Fibroblast of skin of left biceps (primary cell): ENCODE measurements at places on chromosomes 11 and 22.

- no peak for DNase-seq
Observed at GRCh38 chr22:37511395-37512104, 7.7 kb downstream of the CARD10 start.

DNA sequence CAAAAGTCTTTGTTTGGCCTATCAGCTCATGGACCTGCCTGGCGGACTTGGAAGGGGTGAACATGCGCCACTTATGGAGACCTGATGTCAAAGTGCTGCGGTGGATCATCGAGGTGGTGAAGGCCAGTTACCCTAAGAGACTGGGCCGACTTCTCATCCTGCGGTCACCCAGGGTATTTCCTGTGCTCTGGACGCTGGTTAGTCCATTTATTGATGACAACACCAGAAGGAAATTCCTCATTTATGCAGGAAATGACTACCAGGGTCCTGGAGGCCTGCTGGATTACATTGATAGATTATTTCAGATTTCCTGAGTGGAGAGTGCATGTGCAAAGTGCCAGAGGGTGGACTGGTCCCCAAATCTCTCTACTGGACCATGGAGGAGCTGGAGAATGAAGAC, 17.9 kb downstream of the ALKBH3 start:
- DNase-seq = no peak

DNA sequence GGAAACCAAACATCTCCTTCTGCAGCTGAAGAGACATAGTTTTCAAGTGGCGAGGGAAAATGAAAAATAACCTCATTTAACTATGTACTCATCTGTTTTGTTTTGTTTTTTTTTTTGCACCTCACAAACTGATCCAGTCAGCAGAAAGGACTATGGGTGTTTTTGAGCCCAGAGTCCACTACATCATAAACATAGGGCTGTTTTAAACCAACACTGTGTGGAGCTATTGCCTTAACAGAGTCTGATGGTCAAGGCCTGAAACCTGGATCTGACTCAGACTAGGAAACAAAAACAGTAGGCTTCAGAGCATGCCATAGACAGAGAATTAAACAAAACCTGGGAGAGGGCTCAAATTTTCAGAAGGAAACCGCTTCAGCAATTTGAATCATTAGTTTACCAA, 99.3 kb upstream of the FSHB start:
- no peak for DNase-seq

DNA sequence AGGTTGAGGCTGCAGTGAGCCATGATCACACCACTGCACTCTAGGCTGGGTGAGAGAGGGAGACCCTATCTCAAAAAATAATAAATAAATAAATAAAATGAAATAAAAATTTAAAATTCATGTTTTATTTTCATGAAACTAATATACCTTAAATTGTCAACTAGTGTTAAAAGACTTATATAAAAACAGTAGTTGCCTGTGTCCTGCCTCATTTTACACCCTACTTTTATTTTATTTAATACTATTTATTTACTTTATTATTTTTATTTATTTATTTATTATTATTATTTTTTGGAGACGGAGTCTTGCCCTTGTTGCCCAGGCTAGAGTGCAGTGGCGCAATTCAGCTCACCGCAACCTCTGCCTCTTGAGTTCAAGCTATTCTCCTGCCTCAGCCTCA, 4.8 kb upstream of the WDR74 start:
- DNase-seq = no peak

DNA sequence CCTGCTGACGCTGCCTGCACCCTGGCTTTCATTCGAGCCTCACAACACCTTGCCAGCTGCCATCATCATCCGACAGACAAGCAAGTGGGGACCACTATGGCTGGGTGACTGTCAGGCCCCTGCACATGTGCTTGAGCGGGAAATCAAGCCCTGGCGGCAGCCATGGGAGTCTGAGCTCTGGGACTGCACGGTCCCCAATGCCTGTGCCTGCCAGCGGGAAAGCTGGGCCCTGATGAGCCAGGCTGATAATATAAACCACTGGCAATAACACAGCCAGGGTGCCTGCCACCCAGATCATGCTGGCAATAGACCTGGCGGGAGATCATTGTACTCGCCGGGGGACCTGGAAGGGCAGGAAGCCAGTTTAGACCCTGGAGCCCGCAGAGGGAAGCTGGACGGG, 2.5 kb downstream of the FGF3 start:
- no peak for DNase-seq

DNA sequence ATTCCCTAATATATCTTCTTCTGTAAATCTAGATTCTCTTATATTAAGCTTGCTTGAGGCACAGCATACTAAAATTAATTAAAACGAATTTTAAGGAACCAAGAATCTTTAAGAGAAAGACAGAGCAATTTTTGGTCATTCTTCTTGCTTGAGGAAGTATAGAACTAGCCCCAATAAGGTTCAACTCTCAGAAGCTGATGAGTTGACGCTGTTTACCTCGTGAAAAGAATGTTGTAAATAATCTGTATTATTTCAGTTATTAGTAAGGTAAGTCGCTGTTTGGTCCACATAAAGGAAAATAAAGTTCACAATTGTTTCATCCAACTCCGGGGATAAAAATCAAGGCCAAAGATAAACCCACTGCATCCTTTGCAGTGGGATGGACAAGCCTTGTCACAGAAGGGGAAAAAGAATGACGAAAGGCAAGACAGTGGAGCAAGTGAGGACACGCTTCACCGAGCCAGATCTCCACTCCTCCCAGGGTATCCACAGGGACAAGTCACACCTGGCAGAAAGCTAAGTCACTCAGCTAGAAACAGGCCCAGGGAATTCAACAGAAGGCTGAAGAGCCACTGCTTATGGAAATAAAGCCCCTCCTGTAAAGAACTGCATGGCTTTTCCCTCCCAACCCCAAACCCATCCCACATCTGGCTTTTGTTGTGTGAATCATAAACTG, 752 bp downstream of the POU2AF1 start:
- DNase-seq = no peak

- DNase-seq = no peak
Observed at GRCh38 chr11:73372375-73372993, 3.7 kb upstream of the RELT start.
